CD4-positive, alpha-beta T cell treated with Interferon alpha-2 for 1 hour (primary cell): ENCODE measurements at places on chromosomes 4 and X.

- no peak for DNase-seq
Measured at GRCh38 chr4:39525822-39526690, 1.2 kb downstream of the UGDH start.

DNA sequence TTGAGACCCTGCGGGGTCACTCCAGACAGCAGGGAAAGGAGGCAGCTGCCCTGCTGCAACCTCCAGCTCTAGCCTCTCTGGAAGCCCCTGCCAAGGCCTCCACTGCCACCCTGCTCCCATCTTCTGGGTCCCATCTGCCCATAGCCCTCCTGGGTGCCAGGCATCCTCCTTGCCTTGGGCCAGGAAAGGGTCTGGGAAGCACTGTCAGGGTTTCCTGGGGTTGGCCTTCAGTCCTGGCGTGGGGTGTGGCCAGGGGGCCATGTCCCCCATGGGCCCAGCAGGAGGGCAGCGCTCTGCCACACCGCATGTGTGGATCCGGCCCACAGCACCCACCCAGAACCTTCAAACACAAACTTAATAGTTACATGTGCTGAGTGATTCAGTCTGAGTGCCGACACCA is 3.4 kb upstream of the CPLX1 start:
- DNase-seq: no peak

DNA sequence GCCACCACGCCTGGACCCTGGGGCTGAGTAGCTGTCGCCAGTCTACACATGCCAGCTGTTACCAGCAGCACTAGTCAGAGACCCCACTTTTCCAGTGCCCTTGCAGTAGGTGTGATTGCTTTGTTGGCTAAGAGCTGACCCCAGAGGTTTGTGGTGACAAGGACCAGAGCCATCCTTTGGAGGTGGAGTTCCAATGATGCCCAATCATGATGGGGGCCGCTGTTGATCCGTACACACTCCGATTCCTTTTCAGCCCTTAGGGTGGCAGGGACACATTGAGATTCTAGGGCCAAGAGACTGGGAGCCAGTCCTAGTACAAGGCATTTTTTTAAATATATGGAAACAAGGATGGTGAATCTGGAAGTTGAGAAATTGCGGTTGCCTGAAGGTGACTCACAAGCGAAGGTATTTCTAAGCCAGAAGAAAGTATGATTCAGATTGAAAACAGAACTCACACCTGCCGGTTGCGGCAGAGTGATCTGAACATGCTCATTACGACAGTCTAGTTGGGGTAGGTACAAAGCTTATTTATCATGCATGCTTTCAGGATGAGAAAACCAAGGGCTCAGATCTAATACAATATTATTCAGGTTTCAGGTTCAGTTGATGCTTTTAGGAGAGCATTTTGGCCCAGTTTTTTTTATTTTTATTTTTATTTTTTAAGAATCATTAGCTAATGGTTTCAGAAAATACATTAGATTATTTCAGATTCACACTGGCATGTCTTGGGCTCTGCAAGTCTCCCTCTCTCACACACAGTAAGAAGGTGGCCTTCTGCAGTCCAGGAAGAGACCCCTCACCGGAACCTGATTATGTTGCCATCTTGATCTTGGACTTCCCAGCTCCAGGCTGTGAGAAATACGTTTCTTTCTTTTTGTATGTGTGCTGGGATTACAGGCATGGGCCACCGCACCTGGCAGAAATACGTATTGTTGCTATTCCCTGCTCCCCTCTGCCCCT is 43.4 kb downstream of the SHROOM2 start:
- DNase-seq: no peak

DNA sequence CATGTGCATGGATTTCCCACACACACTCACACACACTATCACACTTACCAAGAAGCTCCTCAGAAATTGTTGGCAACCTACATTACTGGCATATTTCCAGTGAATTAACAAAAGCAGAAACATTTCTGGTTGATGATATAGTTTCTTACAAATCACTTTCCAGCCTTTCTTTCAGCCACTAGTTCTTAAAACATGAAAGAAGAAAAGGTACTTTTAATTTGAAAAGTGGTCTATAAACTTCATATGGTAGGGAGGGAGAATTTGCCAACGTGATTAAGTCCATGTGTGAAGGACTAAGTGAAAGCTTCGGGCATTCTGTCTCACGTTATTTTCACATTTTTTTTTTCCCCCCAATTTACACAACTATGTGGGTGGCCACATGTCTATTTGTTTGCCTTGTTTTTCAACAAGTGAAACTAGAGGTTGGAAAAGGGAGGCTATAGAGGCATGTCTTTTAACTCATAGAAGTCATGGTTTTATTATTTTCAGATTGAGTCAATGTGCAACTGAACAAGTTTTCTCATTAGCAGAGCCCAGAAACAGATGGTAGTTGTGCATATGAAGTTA is 832.1 kb upstream of the INTU start:
- no peak for DNase-seq

DNA sequence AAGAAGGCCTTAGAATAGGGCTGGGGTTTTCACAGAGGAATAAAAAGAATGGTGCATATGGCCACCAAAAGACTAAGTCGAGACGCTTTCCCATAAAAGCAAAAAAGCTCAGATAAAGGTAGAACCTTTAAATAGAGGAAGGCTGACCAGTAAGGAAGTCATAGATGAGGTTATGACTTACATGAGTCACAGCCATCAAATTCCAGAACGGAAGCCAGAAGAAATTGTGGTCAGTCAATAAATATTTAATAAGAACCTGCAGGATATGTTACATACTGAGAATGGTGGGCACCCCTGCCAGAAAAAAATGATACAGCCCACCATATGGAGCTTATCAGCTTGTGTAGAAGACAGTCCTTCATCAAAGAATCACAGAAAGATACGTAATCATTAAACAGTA is 120.1 kb downstream of the MANBA start:
- no peak for DNase-seq

GRCh38 chr4:77930154-77930639 is 67.6 kb downstream of the MRPL1 start:
- DNase-seq: no peak

DNA sequence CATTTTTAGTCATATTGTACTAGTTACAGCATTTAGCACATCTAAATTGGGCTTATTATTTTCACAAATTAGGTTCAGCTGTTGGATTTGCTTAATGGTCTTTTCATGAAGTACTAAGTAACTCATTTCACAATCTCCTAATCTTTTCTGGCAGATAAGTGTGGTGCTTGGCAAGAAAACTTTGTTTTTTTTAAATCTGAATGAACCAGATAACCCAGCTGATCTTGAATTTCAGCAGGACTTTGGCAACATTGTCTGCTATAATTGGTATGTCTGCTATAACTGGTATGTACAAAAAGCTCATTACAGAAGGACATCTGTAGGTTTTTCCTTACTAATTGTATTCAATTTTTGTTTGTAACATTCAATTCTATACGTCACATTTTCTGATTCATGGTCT is 22.7 kb downstream of the WDR19 start:
- no peak for DNase-seq

- DNase-seq: no peak
Measured at GRCh38 chrX:139287155-139287924, 243.2 kb upstream of the F9 start.

- no peak for DNase-seq
Measured at GRCh38 chrX:46279925-46280313, 265.3 kb downstream of the ZNF674 start.

DNA sequence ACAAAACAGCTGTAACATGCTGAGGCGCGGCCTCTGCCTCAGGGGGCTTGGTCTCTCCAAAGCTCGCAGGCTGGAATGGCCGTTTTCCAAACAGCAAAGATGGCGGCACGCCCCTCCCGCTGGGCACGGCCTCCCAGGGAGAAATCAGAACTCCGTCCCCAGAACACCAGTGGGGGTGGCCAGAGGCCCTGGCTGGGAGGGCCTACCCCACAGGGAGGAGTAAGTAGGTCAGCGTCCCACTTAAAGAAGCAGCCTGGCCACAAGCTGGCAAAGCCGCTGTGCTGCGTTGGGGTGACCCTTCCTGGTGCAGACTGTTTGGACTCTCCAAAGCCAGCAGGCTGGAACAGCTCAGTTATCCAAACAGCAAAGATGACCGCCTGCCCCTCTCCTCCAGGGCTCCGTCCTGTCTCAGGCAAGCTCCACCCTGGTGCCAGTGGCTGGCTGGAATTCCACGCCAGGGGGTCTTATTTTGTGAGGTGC is 862.8 kb downstream of the TRIML1 start:
- no peak for DNase-seq

GRCh38 chr4:24527371-24527770 is 57.0 kb downstream of the DHX15 start:
- DNase-seq: no peak

DNA sequence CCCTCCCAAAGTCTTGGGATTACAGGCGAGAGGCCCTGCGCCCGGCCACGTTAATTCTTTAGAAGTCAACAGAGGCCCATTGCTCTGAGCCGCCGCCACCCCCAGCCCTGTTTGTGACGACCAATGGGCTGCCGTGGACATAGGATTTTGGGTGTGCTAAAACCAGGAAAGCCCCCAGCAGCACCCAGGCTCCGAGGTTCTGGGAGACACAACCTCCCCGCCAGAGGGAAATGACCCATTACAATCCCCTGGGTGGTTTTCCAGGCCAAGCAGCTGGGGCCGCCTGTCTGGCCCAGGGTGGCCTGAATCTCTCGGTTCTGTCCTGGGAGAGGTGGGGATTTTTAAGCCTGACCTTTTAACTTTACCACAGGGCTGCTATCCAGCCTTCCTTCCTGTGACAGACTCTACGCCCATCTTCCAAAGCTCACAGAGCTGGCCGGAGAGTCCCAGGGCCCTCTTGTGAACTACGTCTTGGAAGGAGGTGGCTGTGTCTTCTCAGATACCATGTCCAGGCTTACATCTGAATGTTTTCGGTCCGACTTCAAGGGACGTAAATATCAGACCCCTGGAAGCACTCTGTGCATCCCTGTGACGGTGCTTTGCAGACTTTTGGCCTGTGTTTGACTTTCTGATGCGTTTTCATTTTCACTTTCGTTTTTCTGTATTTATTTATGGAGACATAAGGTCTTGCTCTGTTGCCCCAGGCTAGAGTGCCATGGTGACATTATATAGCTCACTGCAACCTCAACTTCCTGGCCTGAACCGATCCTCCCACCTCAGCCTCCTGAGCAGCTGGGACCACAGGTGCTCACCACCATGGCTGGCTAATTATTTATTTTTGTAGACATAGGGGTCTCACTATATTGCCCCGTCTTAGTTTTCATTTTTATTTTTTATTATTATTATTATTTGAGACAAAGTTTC is 36.0 kb downstream of the P2RY8 start:
- peak; percentile 55 for DNase-seq

DNA sequence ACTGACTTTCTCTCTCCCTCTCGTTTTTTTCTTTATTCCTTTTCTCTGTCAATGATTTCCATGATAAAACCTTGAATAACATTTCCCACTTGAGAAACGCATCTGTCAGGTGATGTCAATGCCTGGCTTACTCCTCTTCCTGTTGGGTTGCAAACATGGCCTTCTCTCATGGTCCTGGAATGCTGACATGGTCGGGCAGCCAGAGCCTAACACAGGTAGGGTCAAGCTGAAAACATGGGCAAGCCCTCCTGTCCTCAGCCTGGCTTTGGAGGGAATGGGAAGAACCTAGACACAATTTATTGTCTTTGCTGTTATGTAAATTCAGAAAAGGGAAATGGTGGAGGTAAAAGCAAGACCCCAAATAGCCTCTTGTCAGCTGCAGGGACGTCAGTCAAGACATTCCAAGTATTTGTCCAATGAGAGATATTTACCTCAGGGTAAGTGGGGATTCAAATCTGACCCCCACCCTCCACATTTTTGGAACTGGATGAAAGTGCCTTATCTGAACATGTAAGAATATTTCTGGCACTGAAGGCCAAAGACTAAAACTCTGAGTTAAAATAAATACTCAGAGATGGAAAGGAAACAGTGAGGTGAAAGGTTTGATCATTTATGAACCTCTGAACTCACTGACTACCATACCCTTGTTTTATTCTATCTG is 473.8 kb downstream of the SPRY1 start:
- DNase-seq: no peak

- no peak for DNase-seq
Measured at GRCh38 chrX:67892401-67892800, 348.6 kb downstream of the AR start.

GRCh38 chr4:41748571-41749475 is at the start of gene PHOX2B:
Gene PHOX2B, minus strand, starts transcription at chr4:41748725. Its CDS starts 115 bp downstream, at chr4:41748610.
- DNase-seq: no peak

DNA sequence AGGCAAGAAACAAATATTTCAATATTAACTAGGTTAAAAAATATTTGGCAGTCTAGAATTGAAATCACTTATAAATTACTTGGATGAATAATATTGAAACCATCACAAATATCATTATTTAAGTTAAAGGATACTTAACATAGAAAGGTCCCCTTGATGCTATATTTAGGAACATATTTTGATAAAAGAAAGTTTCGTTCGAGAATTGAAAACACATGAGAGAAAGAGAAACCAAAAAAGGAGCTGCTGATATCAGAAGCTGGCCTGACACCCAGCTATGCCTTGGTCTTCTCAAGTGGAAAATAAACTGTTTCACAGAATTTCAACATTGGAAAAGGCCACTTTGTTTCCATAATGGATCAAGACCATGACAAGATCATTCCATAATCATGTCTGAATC is 762.4 kb downstream of the DMD start:
- DNase-seq: no peak

- no peak for DNase-seq
Measured at GRCh38 chr4:114694770-114695169, 96.2 kb downstream of the UGT8 start.

DNA sequence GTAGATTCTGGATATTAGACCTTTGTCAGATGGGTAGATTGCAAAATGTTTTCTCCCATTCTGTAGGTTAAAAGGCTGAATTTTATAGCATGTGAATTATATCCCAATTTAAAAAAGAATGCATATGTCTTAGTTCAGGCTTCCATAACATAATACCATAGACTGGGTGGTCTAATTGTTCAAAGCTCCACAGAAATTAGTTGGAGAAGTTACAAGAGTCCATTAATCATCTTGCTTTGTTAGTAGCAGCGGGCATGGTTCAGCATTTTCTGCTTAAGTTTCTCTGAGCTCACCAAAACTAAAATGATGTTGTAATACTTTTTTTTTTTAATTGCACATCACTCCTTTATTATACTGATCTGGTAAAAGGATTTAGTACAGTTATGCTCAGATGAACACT is 1.8 kb downstream of the PGAM4 start:
- no peak for DNase-seq

- DNase-seq: no peak
Measured at GRCh38 chrX:69374569-69374968, 129.6 kb upstream of the NALF2 start.

- DNase-seq: no peak
Measured at GRCh38 chrX:134849390-134849789, 141.4 kb upstream of the SMIM10 start.

- no peak for DNase-seq
Measured at GRCh38 chr4:48905363-48906015, 1.1 kb downstream of the OCIAD2 start.

DNA sequence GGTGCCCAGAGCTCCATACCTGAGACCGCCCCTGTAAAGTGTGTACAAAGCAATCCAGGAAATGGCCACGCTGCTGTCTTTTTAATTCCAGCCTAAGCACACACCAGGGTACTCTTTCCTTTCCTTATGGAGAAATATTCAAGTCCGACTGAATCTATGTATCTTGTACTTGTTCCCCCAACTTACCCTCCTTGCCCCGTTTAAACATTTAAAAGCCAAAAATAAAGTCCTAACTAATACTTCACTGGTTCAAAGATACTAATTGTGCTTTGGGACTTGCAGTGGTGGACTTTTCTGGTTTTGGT is 731 bp upstream of the AMMECR1 start:
- DNase-seq: no peak

GRCh38 chrX:40149286-40150175 is 51.8 kb upstream of the BCOR start:
- no peak for DNase-seq
